ENCODE measurements at places on chromosomes 5 and 9.
A peak's percentile ranks its signal among the peaks of the same experiment; 100 is the strongest.

- ATAC-seq: no peak
These were observed 107.9 kb upstream of the DAP start for GRCh38 chr5:10868956-10869355.

DNA sequence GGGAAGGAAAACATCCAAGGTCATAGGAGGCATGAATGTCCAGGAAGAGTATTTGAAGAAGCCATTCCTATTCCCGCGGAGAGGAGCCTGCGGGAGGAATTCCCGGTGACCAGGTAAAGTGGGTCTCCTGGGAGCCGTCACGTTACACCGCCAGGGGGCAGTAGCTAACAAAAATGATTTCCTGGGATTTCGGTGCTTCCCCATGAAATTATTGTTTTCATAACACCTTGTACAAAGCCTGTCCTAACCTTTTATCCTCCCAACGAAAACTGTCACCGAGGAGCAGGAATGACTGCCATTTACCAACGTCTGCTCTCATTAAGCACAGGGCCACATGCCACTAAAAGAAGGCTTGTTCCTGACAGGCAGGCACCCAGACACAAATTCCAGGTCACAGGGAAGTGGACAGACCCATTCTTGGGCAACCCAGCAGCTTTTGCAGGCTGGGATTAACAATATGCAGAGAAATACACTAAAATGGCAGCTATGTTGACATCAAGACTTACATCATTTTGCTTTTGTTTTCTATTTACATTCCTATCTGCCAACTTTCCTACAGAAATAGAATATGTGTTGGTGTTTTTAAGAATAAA is 41.2 kb upstream of the CTSL start:
- ATAC-seq: peak; percentile 85

DNA sequence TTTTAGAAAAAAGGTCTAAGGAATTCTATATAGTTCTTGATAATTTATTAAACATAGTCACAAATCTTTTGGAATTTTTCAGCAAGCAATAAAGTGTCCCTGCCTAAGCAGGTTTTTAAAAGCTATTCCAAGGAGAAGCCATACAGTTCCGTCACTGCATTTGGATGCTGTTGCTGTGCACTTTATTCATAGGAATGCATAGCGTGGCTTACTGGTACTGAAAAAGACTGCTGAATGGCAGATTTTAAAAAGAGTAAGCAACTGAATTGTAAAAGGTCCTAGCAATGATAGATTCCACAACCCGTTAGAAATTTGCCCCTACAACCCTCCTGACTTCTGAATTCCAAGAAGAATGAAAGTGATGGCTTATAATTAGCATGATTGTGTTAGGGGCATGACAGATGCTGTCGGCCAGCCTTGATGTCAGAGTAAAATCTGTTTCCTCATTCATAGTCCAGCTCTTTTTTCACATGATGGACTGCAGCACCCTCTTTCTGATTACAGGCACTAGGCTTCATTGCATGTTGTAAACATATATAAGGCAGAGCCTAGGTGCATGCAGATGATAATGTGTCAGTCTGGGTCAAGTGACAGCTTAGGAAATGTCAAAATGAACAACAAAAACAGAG is 227.0 kb downstream of the PDE4D start:
- ATAC-seq: no peak

DNA sequence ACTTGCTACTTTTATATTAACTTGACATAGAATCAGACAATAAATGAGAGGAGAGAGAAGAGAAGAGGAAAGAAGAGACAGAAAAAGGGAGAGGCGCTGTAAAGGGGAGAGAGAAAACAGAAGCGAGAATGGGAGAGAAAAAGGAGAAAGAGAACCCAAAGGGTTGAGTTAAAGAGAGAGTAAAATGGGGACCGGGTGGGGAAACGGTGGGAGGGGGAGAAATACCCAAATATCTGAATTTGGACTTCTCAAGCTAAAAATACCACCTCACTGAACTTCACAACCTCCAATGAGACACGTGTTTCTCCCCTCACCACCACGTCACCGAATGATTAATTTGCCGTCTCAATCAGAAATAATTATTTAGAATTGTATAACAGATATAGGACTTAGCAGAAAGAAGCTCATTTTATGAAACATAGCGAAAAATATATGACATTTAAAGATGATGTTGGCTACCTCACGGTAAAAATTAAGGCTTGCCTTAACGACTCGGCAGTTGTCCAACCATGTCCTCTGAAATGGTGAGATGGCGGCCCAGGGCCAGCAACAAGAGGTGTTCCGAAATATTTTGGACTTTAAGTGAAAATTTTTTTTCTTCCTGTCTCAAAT is 204.1 kb downstream of the MEF2C start:
- ATAC-seq: no peak

GRCh38 chr5:9381464-9381863 is 164.4 kb downstream of the SEMA5A start:
- ATAC-seq: no peak

DNA sequence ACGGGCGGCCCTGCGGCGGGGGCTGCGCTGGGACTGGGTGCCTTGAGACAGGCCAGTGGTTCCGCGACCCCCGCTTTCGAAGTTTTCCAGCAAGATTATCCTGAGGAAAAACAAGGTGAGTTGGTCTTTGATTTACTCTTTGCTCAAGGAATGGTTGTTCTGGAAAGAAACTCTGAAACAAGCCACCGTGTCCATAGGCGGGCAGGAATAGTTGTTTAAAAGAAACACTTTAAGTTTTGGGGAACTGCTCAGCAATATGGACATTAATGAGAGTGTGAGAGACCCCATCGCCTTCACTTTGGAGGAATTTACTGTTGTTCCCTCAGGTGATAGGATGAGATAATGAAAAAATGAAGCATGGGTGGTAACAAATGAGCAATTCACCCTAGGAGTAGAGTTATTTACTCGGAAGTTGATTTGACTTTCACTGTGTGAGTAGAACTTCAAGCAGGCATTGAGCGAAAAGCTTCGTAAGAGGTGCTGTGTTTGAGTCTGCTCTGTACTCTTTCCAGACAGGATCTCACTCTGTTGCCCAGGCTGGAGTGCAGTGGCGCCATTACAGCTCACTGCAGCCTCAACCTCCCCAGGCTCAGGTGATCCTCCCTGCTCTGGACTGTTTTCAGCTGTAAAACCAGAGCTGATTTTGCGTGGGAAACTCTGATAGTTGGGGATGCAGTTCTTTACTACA is 1.1 kb downstream of the DMRTA1 start:
- no peak for ATAC-seq

DNA sequence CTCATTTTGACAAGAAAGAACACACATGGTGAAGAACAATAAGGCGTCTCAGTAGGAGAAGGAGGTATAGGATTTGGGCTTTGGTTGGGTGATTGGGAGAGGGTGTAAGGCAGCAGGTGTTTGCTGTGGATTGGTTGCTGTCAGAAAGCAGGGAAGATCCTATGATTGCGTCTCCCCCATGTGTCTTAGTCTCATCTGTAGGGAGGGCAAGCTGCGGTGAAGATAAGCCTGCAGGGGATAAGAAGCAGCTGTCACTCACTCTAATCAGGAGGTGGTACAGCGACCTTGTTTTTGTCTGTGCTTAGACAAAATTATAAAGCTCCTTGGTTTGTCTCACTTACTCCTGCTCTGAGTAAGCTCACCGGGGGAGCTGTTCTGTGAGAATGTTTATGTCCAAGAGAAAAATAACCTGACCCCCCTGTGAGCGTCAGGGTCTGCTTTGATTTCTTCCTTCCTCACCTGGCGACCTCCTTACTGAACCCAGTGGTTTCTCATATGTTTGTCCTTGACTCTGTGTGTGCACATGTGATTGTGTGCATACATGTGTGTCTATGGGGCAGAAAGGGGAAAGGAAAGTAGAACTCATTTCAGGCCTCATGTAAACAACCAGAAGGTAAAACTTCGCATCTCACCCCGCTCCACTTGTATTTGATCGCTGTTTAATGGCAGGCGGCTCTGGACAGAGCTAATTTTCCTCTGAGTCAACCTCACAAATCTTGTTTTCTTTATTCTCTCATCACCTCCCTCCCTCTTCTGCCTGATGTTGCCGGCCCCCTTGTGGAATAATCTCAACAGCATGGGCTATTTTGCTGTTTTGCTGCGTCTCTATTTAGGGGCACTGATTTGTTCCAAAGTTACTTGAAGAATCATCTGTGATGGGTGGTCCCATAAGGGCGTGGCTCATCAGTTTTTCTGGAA is 105.6 kb downstream of the TENT4A start:
- ATAC-seq: no peak

- ATAC-seq: peak; percentile 44
These were observed 910 bp downstream of the TDRD7 start for GRCh38 chr9:97412626-97413385.

DNA sequence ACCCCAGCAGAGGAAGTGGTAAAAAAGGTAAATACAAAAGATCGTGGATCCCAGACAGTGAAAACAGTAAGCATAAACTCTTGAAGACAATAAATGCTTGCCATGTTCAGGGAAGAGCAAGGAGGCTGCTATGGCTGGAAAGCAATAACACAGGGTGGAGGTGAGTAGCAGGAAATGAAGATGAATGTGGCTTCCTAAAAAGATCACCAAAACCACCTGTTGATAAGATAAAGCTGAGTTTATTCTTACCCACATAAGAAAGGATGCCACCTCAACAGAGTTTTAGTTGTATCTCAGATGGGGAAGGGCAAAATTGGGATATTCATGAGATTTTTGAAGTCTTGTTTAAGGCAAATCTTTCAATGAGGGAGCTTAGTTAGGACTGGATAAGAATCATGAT is 273.3 kb downstream of the MSX2 start:
- no peak for ATAC-seq

- no peak for ATAC-seq
These were observed 76.6 kb downstream of the F2RL2 start for GRCh38 chr5:76546497-76547102.

DNA sequence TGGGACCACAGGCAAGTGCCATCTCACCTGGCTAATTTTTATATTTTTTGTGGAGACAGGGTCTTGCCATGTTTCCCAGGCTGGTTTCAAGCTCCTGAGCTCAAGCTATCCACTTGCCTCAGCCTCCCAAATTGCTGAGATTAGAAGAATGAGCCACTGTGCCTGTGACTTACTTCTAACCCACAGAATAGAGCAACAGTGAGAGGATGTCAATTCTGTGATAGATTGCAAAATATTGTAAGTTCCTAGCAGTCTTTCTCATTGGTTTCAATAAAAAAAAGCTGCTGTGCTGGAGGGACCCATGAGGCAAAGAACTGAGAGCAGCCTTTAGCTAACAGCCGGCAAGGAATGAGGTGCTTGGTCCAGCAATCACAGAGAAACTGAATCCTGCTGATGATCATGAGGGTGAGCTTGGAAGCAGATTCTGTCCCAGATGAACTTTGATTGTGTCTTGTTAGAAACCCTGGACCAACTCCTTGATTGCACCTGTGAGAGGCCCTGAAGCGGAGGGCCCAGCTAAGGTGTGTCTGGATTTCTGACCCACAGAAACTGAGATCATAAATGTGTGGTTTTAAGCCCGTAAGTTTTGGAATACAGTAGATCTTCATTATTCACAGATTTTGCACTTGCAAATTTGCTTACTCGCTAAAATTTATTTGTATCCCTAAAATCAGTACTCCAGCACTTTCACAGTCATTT is 149.7 kb downstream of the GCNT1 start:
- ATAC-seq: no peak

All from SK-N-SH treated with all-trans-retinoic acid at 6 μM for 48 hours (cell line).